ENCODE measurements at places on chromosomes 3 and 15. TPM values are rescaled to one million over a fixed set of nuclear protein-coding genes. Genes with fewer than 3 reads are reported as not detected.

Gene CEP19
- 2.2 TPM for total RNA-seq

Gene CPNE9
- total RNA-seq = 0.08 TPM

Gene HYAL1
- 0.31 TPM for total RNA-seq

Gene SLCO2A1
- total RNA-seq = 0.06 TPM

Gene GHSR
- not detected for total RNA-seq

Gene PODXL2
- 7.8 TPM for total RNA-seq

Gene ERC2
- total RNA-seq = 0.10 TPM

Gene HYAL3
- 8.8 TPM for total RNA-seq

Gene AP3B2
- total RNA-seq = 0.64 TPM

Gene IREB2
- 42.6 TPM for total RNA-seq

Gene DPP8
- total RNA-seq = 30.4 TPM

Gene VIPR1
- total RNA-seq = 0.70 TPM

Gene CGGBP1
- 34.4 TPM for total RNA-seq

Measured in A549 treated with DMSO at 1 μM for 4 hours (cell line).